Kidney (tissue), 22 donors: ENCODE measurements at places on chromosomes 13 and 19. TPM values are rescaled to one million over a fixed set of nuclear protein-coding genes. Genes with fewer than 3 reads are reported as not detected.
A peak's percentile ranks its signal among the peaks of the same experiment; 100 is the strongest.

Gene PGLYRP2
- total RNA-seq: not detected

DNA sequence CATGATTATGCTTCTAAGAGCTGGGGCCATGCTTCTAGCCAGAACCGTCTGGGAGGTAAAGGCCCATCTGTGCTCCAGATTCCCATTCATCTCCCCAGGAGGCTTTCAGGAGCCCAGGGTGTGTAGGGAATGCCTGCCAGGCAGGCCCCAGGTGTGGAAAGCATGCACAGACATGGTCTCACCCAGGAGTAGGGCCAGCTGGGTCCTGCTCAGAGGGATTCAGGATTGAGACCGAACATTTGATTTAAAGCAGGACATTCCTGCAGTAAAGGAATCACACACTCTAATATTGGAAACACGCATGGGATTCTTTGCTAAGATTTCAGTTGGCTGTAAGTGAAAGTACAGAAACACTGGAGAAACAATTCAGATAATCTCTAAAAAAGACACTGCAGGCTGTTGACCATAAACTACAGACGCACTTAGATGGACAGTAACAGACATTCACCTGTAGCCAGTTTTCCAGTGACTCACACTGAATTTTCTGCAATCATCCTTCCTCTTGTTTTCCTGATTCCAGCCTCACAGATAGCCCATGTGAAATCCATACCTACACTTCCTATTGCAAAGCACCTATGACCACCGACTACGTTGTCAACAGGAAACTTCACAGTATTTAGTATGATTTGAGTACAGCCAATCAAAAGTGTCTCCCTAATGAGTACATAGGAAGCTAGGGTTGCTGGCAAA lies 257.8 kb downstream of the TBC1D4 start:
- no peaks in the 10 kb centered on the region for H3K4me1 ChIP-seq
- no peak for DNase-seq
- H3K36me3 ChIP-seq: no peaks in the 10 kb centered on the region

GRCh38 chr19:12090807-12091206 lies 26.3 kb downstream of the ZNF844 start:
- H3K4me3 ChIP-seq: no peak overlapping the region
- H3K27me3 ChIP-seq: no peaks in the 10 kb centered on the region
- DNase-seq: peak; percentile 79
- H3K36me3 ChIP-seq: no peaks in the 10 kb centered on the region

- H3K4me1 ChIP-seq: peaks cover 8% of the 10 kb centered on the region
- H3K27me3 ChIP-seq: no peaks in the 10 kb centered on the region
- H3K4me3 ChIP-seq: no peak overlapping the region
- peaks cover 17% of the 10 kb centered on the region for H3K36me3 ChIP-seq
Observed at GRCh38 chr19:2100719-2101061, 4.0 kb downstream of the IZUMO4 start.

GRCh38 chr13:96474181-96474557 lies 384.3 kb downstream of the HS6ST3 start:
- H3K4me1 ChIP-seq: no peaks in the 10 kb centered on the region
- no peak overlapping the region for H3K4me3 ChIP-seq
- no peak for DNase-seq
- H3K27me3 ChIP-seq: no peaks in the 10 kb centered on the region

DNA sequence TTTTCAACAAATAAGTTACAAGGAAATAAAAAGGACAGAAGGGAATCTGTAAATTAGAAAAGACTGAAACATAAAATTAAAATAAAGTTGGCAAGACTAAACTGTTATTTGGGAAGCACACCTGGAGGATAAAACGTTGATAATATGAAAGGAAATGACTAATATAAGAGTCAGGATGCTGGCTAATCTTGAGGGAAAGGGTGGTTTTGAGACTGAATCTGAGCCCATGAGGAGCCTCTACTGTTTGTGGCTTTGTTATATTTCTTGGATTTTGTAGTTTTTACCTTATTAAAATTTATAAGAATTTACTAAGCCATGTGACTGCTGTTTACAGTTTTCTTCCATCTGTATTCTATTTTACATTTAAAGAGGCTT lies 718.0 kb upstream of the SPRY2 start:
- no peak for DNase-seq
- H3K36me3 ChIP-seq: no peaks in the 10 kb centered on the region
- H3K4me1 ChIP-seq: no peaks in the 10 kb centered on the region
- H3K27ac ChIP-seq: no peak overlapping the region

Gene CADM4
- total RNA-seq: 25.3 TPM

- H3K4me1 ChIP-seq: no peaks in the 10 kb centered on the region
- H3K36me3 ChIP-seq: no peaks in the 10 kb centered on the region
- H3K27ac ChIP-seq: peak overlapping the region; percentile 36
- no peaks in the 10 kb centered on the region for H3K27me3 ChIP-seq
Observed at GRCh38 chr19:24032651-24033050, 54.3 kb upstream of the ZNF254 start.

- H3K36me3 ChIP-seq: no peaks in the 10 kb centered on the region
- H3K27me3 ChIP-seq: no peaks in the 10 kb centered on the region
- H3K4me1 ChIP-seq: no peaks in the 10 kb centered on the region
- no peak overlapping the region for H3K27ac ChIP-seq
- DNase-seq: no peak
- H3K4me3 ChIP-seq: no peak overlapping the region
Observed at GRCh38 chr13:39522329-39522728, 80.7 kb downstream of the LHFPL6 start.

- H3K36me3 ChIP-seq: no peaks in the 10 kb centered on the region
- H3K27ac ChIP-seq: no peak overlapping the region
- no peaks in the 10 kb centered on the region for H3K4me1 ChIP-seq
- DNase-seq: no peak
- H3K27me3 ChIP-seq: no peaks in the 10 kb centered on the region
Observed at GRCh38 chr13:43686557-43686956, 100.2 kb downstream of the ENOX1 start.

DNA sequence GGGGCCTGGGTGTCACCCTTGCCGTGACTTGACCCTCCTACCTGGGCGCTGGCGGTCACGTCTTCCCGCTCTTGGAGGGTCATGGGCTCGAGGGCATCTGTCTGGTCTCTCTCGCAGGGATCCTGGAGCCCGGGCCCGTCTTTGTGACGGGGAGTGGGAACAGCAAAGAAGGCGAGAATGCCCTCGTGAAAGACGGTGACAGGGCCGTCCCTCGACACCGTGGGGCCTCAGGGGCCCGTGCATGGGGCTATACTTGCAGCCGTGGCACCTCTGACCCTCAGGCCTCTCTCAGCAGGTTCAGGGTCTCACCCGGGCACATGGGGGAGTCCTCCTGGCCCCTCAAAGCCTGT lies 20.9 kb upstream of the MATK start:
- H3K4me3 ChIP-seq: no peak overlapping the region
- no peaks in the 10 kb centered on the region for H3K27me3 ChIP-seq
- no peaks in the 10 kb centered on the region for H3K36me3 ChIP-seq
- DNase-seq: no peak

GRCh38 chr13:21747456-21747855 lies 76.6 kb downstream of the FGF9 start:
- DNase-seq: no peak
- H3K4me1 ChIP-seq: no peaks in the 10 kb centered on the region
- no peaks in the 10 kb centered on the region for H3K27me3 ChIP-seq

GRCh38 chr19:13154911-13155471 lies 4.8 kb downstream of the IER2 start:
- DNase-seq: peak; percentile 95
- no peaks in the 10 kb centered on the region for H3K4me1 ChIP-seq
- no peaks in the 10 kb centered on the region for H3K36me3 ChIP-seq
- H3K27ac ChIP-seq: peak overlapping the region; percentile 98
- H3K4me3 ChIP-seq: peak overlapping the region; percentile 95
- H3K27me3 ChIP-seq: no peaks in the 10 kb centered on the region

GRCh38 chr13:96223231-96223630 lies 133.3 kb downstream of the HS6ST3 start:
- H3K27ac ChIP-seq: no peak overlapping the region
- H3K4me1 ChIP-seq: no peaks in the 10 kb centered on the region
- H3K4me3 ChIP-seq: no peak overlapping the region
- H3K27me3 ChIP-seq: no peaks in the 10 kb centered on the region
- H3K36me3 ChIP-seq: no peaks in the 10 kb centered on the region

DNA sequence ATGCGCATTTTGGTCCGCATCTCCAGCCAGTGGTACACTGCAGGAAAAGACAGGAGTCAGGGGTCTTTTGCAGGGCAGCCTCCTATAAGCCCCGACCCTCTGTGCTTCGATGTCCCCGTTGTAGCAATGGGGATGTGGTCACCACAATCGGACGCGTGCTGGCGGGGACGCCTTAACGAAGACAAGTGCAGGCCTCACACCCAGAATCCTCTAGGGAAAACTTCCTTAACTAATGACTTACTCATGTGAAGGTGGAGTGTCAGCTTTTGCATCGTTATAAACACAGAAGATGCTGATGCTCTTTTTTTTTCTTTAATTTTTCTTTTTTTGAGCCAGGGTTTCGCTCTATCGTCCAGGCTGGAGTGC lies 22.1 kb downstream of the VASP start:
- no peak overlapping the region for H3K27ac ChIP-seq
- H3K4me1 ChIP-seq: no peaks in the 10 kb centered on the region
- no peak for DNase-seq
- peaks cover 2% of the 10 kb centered on the region for H3K27me3 ChIP-seq
- peaks cover 4% of the 10 kb centered on the region for H3K36me3 ChIP-seq
- H3K4me3 ChIP-seq: no peak overlapping the region

- no peak overlapping the region for H3K4me3 ChIP-seq
- DNase-seq: no peak
Observed at GRCh38 chr13:63438951-63439350, 2023.3 kb upstream of the PCDH20 start.

DNA sequence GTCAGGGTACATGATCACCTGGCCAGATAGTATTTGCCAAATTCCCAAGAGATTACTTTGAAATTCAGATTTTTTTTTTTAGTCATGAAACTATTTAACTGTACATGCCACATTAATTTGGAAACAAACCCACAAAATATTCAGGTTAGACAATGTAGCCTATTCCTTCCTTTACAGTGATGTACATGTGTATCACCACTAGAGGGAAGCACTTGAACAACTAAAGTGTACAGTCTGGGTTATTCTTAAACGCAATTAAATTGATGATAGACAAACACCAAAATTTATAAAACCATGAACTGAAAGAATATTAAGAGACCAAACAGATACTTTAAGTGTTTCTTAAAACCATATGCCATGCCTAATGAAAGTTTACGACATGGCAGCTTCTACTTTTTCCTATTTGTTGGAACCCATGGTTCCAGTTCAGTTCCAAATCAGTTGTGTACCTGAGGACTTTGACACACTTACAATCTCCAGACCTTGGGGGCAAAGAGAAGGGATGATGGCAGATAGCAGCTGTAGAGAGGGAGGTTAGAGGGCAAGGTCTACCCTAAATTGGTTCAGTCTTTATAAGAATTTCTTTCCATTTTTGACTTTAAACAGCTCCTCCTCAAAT lies 52.8 kb downstream of the TNFSF13B start:
- H3K4me3 ChIP-seq: no peak overlapping the region
- no peaks in the 10 kb centered on the region for H3K36me3 ChIP-seq
- no peak for DNase-seq
- peaks cover 2% of the 10 kb centered on the region for H3K27me3 ChIP-seq
- H3K4me1 ChIP-seq: no peaks in the 10 kb centered on the region

- H3K27me3 ChIP-seq: no peaks in the 10 kb centered on the region
Observed at GRCh38 chr13:44306371-44307192, 67.0 kb upstream of the SERP2 start.

DNA sequence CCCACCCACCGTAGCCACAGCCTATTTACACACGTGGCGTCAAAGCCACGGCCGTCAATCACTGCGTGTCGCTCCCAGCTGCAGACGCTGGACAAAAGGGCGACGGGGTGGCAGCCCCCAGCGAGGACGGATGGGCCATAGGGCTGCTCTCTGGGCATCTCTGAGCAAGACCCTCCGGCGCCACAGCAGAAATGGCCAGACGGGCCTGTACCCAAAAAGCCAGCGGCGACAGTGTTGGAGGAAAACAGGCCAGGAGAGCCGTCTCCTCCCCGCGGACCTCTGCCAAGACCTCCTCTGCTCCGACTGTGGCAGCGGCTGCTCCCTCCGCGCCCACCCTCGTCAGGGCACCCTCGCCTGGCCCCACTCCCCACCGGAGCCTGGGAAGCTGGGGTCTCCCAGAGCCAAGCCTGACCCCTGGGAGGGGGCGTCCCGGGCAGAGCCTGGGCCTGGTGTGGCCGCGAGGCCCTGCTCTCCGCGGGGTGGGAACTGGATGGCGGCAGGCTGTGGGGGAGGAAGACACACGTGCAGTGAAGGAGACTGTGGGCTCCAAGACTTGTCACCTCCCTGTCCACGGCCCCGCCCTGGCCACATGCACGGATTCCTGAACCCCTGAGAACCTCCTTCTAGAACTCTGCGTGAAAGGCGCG lies 2.7 kb downstream of the C2CD4C start:
- H3K27ac ChIP-seq: no peak overlapping the region
- H3K4me1 ChIP-seq: no peaks in the 10 kb centered on the region
- no peaks in the 10 kb centered on the region for H3K36me3 ChIP-seq
- H3K4me3 ChIP-seq: no peak overlapping the region
- no peaks in the 10 kb centered on the region for H3K27me3 ChIP-seq

DNA sequence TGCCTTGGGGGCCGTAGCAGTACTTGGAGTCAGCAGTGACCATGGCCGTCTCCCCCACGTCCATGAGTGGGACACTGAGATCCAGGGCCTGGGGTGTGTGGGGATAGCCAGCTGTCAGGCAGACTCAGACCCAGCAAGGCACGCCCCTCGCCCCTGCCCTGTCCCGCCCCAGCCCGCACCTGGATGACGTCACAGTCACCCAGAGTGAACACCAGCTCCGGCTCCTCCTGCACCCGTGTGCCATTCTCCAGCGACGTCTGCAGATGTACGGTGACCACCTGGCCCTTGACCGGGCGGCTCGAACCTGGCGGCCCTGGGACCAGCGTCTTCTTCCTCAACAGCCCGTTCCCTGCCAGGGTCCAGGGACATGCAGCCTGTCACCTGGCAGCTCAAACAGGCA lies 4.0 kb downstream of the FKBP8 start:
- H3K27ac ChIP-seq: no peak overlapping the region
- no peak for DNase-seq
- peaks cover 4% of the 10 kb centered on the region for H3K4me1 ChIP-seq

DNA sequence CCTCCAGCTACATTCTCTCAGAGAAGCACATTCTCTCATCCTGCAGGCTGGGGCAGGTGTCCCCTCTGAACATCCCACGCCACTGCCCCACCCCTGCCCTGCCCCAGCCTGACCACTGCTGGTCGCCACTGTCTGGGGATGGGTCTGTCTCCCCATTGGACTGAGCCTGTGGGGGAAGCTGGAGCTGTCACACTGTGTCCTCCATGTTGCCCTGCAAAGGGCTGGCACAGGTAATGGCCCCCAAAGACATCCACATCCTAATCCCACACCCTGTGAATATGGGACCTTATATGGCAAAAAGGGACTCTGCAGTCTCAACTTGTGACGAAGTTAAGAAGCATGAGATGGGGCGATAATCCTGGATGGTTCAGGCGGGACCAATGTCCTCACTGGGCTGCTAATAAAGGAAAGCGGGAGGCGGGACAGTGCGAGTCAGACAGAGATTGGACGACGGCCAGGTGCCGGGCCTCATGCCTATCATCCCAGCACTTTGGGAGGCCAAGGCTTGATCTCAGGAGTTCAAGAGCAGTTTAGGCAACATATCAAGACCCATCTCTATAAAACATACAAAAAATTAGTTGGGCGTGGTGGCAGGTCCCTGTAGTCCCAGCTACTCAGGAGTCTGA lies 9.1 kb downstream of the AP2S1 start:
- H3K27me3 ChIP-seq: no peaks in the 10 kb centered on the region
- no peak overlapping the region for H3K4me3 ChIP-seq
- H3K4me1 ChIP-seq: peaks cover 5% of the 10 kb centered on the region
- no peak for DNase-seq
- peaks cover 12% of the 10 kb centered on the region for H3K36me3 ChIP-seq

Gene IRF2BP1
- 23.2 TPM for total RNA-seq

Gene TEAD2
- 30.2 TPM for total RNA-seq

Gene OR7C1
- total RNA-seq: 0.19 TPM
